Central memory CD8-positive, alpha-beta T cell (primary cell): ENCODE measurements at places on chromosomes 7 and 10.

DNA sequence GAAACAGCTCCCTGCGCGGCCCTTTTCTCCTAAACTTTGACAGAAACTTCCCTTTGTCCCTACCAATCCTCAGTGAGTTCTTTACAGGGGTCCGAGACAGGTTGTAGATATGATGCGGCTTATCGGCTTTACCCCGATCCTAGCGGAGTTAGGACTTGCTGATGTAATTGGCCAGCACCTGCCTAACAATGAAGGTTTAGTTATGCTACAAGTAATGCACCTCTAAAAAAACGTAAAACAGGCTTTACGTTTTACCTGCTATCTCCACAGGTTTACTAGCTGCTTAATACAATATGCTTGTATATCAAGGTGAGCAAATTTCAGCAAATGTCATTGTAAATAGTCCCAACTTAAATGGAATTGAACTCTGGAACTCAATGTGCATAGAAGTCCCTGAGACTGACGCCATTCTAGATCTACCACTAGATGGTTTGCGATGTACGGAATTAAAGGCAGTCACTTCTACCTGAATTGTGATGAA lies 697 bp upstream of the SNX13 start:
- DNase-seq = no peak
- H3K4me3 ChIP-seq = peak overlapping the region; percentile 95
- H3K36me3 ChIP-seq = peaks cover 16% of the 10 kb centered on the region
- H3K27ac ChIP-seq = peak overlapping the region; percentile 99
- H3K4me1 ChIP-seq = peaks cover 45% of the 10 kb centered on the region

DNA sequence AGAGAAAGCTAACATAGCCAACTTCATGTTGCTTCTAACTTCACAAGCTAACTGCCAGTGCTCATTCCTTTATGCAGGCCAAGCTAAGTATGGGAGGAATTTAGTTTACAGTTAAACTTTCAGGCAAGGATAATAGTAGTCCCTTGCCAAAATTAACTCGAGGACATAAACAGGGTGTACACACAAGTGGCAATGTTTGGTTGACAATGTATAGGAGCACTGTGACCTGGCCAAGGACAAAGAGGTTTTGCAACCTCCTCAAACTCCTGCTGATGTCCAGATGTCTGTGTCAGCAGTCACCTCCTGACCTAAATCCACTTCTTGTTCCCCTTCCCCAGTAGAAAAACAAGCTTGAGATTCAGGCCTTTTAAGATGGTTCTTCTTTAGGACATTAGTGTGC lies 494.6 kb upstream of the KLF6 start:
- peaks cover under 1% of the 10 kb centered on the region for H3K27me3 ChIP-seq
- no peak for DNase-seq
- peaks cover 2% of the 10 kb centered on the region for H3K36me3 ChIP-seq
- no peaks in the 10 kb centered on the region for H3K4me1 ChIP-seq

GRCh38 chr7:98687111-98687751 lies 70.1 kb downstream of the NPTX2 start:
- H3K27me3 ChIP-seq = no peaks in the 10 kb centered on the region
- H3K27ac ChIP-seq = no peak overlapping the region
- DNase-seq = no peak
- H3K4me1 ChIP-seq = no peaks in the 10 kb centered on the region

GRCh38 chr10:87531908-87532622 lies 27.4 kb downstream of the MINPP1 start:
- no peak overlapping the region for H3K27ac ChIP-seq
- no peaks in the 10 kb centered on the region for H3K27me3 ChIP-seq
- H3K36me3 ChIP-seq = peaks cover under 1% of the 10 kb centered on the region

GRCh38 chr10:15172306-15172840 lies 3.9 kb upstream of the NMT2 start:
- H3K36me3 ChIP-seq = peaks cover 7% of the 10 kb centered on the region
- peaks cover 42% of the 10 kb centered on the region for H3K4me1 ChIP-seq
- no peaks in the 10 kb centered on the region for H3K27me3 ChIP-seq
- H3K4me3 ChIP-seq = no peak overlapping the region

GRCh38 chr10:17655009-17655408 lies 11.1 kb downstream of the STAM start:
- peaks cover 9% of the 10 kb centered on the region for H3K36me3 ChIP-seq
- no peak overlapping the region for H3K4me3 ChIP-seq
- DNase-seq = no peak
- peaks cover 66% of the 10 kb centered on the region for H3K4me1 ChIP-seq
- peak overlapping the region; percentile 27 for H3K27ac ChIP-seq

GRCh38 chr7:1018334-1018695 lies 26.0 kb upstream of the GPR146 start:
- no peak for DNase-seq
- no peak overlapping the region for H3K4me3 ChIP-seq
- H3K4me1 ChIP-seq = peaks cover 8% of the 10 kb centered on the region
- no peaks in the 10 kb centered on the region for H3K27me3 ChIP-seq
- peak overlapping the region; percentile 67 for H3K27ac ChIP-seq

GRCh38 chr10:17891435-17891834 lies 60.3 kb upstream of the SLC39A12 start:
- no peak overlapping the region for H3K4me3 ChIP-seq
- H3K4me1 ChIP-seq = no peaks in the 10 kb centered on the region
- peaks cover 17% of the 10 kb centered on the region for H3K27me3 ChIP-seq
- DNase-seq = no peak
- H3K27ac ChIP-seq = no peak overlapping the region

- no peak overlapping the region for H3K27ac ChIP-seq
- peaks cover 13% of the 10 kb centered on the region for H3K36me3 ChIP-seq
- H3K4me1 ChIP-seq = peaks cover 20% of the 10 kb centered on the region
- no peak overlapping the region for H3K4me3 ChIP-seq
- no peak for DNase-seq
Observed at GRCh38 chr7:73735528-73735905, 3.1 kb downstream of the ABHD11 start.

- peak overlapping the region; percentile 81 for H3K27ac ChIP-seq
- H3K4me1 ChIP-seq = peaks cover 68% of the 10 kb centered on the region
- peak overlapping the region; percentile 36 for H3K4me3 ChIP-seq
- peaks cover 77% of the 10 kb centered on the region for H3K36me3 ChIP-seq
Observed at GRCh38 chr10:128051548-128051947, 74.7 kb downstream of the MKI67 start.

- no peak overlapping the region for H3K27ac ChIP-seq
- peaks cover 10% of the 10 kb centered on the region for H3K4me1 ChIP-seq
- no peak for DNase-seq
- no peaks in the 10 kb centered on the region for H3K27me3 ChIP-seq
Observed at GRCh38 chr10:5435328-5435727, 23.0 kb downstream of the NET1 start.

DNA sequence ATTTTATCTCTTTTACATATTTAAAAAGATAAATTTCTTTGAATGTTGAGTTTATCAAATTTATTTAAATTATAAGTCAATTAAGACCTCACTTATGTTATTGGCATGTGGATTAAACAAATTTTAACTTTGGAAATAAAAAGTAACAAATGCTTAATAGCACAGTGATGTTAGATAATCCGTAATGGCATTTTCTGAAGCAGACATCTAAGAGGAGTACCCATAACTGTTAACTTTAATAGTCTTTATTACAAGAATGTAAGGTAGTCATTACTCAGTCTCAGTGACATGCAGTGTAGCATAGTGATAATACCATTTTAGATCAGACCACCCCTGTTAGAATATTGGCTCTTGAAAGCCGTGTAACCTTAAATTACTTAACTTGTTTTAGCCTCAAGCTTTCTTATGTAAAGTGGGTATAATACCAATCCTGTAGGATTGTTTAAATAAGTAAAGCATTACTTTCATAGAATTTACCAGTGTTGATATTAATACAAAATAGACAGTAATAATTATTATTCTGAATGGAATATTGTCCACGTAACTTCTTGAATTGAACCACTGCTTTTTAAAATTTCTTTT lies 4.3 kb downstream of the PHYHIPL start:
- no peaks in the 10 kb centered on the region for H3K4me1 ChIP-seq
- peaks cover 7% of the 10 kb centered on the region for H3K27me3 ChIP-seq
- no peaks in the 10 kb centered on the region for H3K36me3 ChIP-seq

DNA sequence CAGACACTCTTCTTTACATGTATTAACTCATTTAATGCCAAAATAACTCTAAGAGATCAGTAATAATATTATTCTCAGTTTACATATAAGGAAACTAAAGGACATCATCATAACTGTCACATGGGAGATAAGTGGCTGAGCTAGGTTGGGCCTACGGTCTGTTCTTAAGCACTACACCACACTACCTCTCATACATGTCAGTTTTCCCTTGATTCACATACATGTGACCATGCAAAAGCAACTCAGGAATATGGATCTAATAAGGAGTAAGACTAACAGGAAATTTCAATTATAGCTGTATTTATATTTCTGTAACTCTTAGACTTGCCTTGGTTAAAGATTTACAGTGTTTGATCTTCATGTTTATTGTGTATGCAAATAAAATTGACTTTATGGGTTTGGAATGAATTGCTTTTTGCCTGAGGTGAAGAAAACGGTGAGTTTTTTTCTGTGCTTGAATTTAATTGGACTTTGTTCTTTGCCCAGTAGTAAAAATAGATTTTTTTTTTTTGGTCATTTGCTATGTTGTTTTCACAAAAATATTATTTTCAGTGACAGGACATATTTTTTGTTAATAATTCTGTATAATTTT lies 69.7 kb downstream of the CYP51A1 start:
- H3K36me3 ChIP-seq = peaks cover 42% of the 10 kb centered on the region
- H3K27me3 ChIP-seq = no peaks in the 10 kb centered on the region
- H3K4me1 ChIP-seq = no peaks in the 10 kb centered on the region
- H3K4me3 ChIP-seq = no peak overlapping the region

- peaks cover 2% of the 10 kb centered on the region for H3K36me3 ChIP-seq
- no peak within 1 kb of the TSS for H3K4me3 ChIP-seq
- peaks cover 8% of the 10 kb centered on the region for H3K4me1 ChIP-seq
- no peak within 1 kb of the TSS for H3K27ac ChIP-seq
Observed at GRCh38 chr10:126387931-126388911, at the start of gene ADAM12. ADAM12 (minus strand) TSS chr10:126388477; CDS start chr10:126388145, 332 bp downstream.

DNA sequence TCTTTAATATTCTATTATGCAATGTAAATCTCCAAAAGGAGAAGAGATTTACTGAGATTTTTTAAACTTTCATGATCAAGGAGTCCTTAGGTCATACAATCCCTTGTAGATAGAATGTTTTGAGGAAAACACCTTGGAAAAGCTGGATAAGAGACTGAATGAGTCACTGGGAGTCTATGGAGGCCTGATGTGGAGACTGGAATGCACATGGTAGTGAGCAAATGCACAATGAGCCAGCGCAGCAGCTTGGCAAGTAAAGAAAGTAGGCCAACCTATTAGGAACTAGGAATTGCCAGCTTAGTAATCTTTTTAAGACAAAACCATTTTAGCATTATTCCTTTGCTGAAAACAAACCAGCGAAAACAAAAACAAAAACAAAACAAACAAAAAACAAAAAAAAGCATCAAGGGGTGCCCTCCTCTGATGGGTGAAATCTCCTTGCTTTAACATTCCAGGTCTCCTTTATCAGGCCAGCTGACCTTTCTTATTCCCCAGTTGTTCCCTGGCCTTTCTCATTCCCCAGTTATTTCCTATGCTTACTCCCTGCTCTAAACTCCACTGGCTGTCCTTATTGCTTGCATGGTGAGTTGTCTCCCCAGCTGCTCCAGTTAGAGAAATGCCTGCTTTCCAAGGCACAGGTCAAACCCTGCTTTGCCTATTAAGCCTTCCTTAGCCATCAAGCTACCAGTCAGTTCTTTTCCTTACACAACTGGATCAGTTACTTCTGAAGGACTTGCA lies 135.8 kb downstream of the PLCE1 start:
- H3K4me1 ChIP-seq = no peaks in the 10 kb centered on the region
- no peak for DNase-seq
- H3K4me3 ChIP-seq = no peak overlapping the region
- H3K27me3 ChIP-seq = peaks cover 8% of the 10 kb centered on the region
- H3K36me3 ChIP-seq = no peaks in the 10 kb centered on the region

GRCh38 chr7:120774481-120774880 lies 83.5 kb downstream of the TSPAN12 start:
- no peaks in the 10 kb centered on the region for H3K4me1 ChIP-seq
- DNase-seq = no peak

GRCh38 chr10:4835494-4835918 lies 9.5 kb downstream of the AKR1E2 start:
- no peak for DNase-seq
- H3K27me3 ChIP-seq = peaks cover 37% of the 10 kb centered on the region
- no peak overlapping the region for H3K4me3 ChIP-seq
- peaks cover 2% of the 10 kb centered on the region for H3K36me3 ChIP-seq
- no peaks in the 10 kb centered on the region for H3K4me1 ChIP-seq

DNA sequence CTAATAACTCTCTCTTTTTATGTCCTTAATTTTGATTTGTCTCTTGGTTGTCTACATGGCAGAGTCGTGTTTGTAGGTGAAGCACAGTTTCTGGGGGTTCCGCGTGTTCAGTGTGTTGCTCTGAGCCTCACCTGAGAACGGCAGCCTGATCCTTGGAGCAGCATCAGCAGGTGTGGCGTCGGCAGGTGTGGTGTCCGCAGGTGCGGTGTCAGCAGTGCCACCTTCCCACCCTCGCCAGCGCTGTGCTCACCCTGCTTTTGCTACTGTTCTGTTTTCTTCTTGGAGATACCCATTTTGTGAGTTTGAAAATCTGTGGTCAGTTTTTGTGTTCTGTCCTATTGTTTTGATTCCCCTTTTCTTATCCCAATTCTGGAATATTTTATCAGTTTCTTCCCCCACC lies 406.6 kb downstream of the GLRX3 start:
- DNase-seq = no peak
- no peaks in the 10 kb centered on the region for H3K27me3 ChIP-seq

DNA sequence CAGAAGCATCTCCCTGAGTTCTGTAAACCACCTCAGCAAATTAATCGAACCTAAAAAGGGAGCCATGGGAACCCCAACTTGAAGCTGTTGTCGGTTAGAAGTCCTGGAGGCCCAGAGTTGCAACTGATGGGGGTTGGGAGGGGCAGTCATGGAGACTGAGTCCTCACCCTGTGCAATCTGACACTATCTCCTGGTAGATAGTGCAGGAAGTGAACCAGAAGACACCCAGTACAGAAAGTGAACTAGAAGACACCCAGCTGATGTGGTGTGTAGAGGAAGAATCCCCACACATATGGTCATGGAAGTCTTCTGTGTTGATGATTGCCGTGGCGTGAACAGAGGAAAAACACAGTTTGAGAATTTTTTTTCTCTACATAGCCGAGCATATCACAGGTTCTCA lies 58.8 kb upstream of the SRRM3 start:
- H3K27me3 ChIP-seq = no peaks in the 10 kb centered on the region
- DNase-seq = no peak
- H3K4me3 ChIP-seq = peak overlapping the region; percentile 32
- H3K4me1 ChIP-seq = peaks cover 8% of the 10 kb centered on the region

DNA sequence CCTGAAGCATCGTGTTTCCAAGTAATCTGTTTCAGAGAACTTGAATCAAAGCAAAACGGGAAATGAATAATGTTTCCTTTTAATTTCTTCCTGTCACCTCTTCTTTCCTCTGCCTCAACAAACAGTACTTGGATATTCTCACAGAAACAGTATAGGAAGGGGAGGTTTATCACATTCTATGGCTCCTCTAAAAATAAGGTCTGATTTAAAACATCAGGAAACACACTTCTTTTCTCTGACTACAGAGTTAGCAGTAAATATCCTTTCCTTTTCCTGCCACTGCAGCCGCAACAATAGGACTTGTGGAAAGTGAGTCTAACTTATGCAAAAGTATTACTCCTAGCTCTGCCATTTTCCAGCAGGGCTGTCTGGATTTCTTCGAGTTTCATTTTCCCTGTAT lies 62.3 kb downstream of the CH25H start:
- H3K36me3 ChIP-seq = no peaks in the 10 kb centered on the region
- no peaks in the 10 kb centered on the region for H3K4me1 ChIP-seq
- no peak overlapping the region for H3K27ac ChIP-seq

- peaks cover 17% of the 10 kb centered on the region for H3K4me1 ChIP-seq
- H3K27me3 ChIP-seq = no peaks in the 10 kb centered on the region
- no peak for DNase-seq
- H3K27ac ChIP-seq = no peak overlapping the region
- no peak overlapping the region for H3K4me3 ChIP-seq
Observed at GRCh38 chr7:75937958-75938786, 23.2 kb downstream of the POR start.
